NCI-H187 (cell line): ENCODE measurements at places on chromosomes 2 and 18.

- no peak for DNase-seq
Observed at GRCh38 chr18:32732165-32732564, 40.7 kb downstream of the KLHL14 start.

DNA sequence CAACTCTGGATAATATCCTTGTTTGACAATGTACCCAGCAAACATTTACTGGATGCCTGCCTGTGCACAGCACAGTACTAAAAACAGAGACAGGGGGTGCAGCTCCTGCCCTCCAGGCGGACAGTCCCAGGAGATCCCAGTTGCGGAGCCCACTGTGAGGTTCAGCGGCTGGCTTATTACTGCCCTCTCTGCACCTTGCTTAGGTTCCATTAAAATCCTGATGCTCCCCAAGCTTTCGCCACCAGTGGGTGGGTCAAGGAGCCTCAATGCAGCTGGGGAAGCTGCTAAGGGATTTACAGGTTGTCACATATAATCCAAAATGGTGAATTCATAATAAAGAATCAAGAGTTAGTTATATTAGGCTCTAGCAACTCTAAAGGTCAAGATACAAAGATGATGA is 38.3 kb downstream of the CRACDL start:
- DNase-seq, result no peak

- DNase-seq, result no peak
Observed at GRCh38 chr2:148560496-148560895, 84.1 kb upstream of the EPC2 start.

DNA sequence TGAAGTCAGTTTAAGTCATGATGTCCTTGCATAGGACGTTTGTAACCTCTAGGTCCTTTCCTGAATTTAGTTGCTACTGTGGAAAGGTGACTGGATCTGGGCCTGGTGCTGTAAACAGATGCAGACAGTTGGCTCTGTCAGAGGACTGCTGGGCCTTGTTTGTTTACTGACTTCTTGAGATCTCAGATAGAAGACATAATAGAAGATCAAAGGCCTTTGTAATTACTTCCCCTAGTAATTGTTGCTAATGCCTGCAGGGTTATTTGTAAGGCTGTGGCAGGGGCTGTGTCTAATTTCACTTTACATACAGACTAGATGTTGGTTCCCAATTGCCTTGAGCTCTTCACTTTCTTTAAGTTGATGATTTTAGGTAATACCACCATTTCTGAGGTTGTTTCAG is 42.5 kb downstream of the LYPD6B start:
- no peak for DNase-seq

DNA sequence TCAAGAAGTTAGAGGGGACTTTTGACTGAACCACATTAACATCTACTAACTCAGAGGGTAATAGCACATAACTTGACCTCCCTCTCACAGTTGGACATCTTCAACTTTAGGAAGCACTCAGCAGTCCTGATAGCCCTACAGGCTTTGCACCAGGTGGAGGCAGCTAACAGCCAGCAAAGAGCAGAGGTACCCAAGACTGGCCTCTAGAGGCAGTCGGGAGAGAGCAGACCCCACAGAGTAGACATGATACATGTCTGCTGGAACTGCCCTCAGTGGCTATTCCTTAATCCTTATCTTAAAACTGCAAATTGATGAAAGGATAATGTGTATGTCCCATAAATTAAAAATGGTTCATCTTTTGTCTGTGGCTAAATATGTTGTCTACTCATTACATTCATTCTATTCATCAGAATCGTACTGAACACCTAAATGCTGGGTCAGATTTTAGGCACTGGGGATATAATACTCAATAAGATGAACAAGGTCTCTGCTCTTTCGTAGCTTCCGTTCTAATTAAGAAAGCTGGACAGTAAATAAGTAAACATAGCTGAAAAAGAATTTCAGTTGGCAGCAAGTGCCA is 49.8 kb downstream of the CAB39 start:
- no peak for DNase-seq

GRCh38 chr2:205768341-205768740 is 86.0 kb downstream of the NRP2 start:
- peak; percentile 33 for DNase-seq

- no peak for DNase-seq
Observed at GRCh38 chr2:148519013-148519412, 125.5 kb upstream of the EPC2 start.

DNA sequence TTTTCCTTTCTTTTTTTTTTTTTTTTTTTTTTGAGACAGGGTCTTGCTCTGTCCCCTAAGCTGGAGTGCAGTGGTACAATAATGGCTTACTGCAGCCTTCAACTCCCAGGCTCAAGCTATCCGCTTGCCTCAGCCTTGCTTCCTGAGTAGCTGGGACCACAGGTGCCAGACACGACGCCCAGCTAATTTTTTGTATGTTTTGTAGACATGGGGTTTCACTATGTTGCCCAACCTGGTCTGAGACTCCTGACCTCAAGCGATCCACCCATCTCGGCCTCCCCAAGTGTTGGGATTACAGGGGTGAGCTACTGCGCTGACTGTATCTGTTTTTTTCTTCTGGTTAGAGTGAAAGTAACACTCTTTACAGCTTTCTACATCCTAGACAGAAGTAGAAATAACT is 240.3 kb upstream of the FBXO11 start:
- no peak for DNase-seq

GRCh38 chr2:16559278-16560067 is 106.2 kb downstream of the CYRIA start:
- no peak for DNase-seq

GRCh38 chr2:173187941-173188788 is 112.5 kb downstream of the MAP3K20 start:
- DNase-seq, result no peak
